ENCODE measurements at places on chromosomes 6 and 20.

DNA sequence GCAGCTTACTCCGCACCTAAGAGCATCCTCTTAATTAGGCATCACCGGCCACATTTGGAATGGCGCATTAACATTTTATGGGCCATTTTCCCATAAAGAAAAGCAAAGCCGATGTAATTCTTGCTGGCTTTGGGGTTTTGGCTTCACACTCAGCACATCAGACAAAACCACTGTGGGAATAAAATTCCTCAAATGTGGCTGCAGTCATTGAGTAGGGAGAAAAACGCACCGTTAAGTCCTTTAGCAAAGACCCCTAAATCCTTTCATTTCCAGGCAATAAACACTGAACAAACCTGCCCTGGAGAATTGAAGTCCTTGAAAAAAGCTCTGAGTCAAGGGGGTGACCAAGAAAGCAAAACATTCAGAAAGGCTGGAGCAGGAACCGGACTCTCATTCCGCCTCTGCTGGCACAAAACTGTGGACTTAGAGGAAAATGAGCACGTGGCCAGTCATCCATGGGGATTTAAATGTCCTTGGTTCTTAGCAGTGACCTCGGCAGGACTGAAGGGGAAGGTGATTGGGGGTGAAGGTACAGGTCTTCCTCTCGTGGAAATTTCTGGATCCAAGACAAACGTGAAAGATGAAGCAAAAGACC is 102.9 kb downstream of the CDH4 start:
- DNase-seq: no peak

DNA sequence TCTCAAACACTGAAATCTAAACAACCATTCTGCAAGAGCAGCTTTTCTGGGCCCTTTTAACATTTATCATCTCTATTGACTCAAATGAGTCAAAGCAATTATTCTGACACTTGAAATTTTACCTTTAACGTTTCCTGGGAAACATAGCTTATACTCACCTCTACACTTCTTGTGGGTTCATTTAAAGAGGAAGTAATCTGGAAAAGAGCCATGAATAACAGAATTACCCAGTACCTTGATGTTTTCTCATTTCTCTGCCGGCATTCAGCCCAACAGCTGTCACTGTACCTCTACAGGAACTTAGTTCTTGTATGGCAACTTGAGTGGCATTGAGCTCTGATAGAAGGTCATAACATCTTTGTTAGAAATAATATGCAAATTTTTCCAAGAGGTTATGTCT is 272.2 kb downstream of the KCNQ5 start:
- DNase-seq: no peak

- DNase-seq: no peak
Measured at GRCh38 chr6:54916858-54917257, 70.3 kb downstream of the FAM83B start.

GRCh38 chr6:21332660-21333059 is 260.9 kb upstream of the SOX4 start:
- DNase-seq: no peak

DNA sequence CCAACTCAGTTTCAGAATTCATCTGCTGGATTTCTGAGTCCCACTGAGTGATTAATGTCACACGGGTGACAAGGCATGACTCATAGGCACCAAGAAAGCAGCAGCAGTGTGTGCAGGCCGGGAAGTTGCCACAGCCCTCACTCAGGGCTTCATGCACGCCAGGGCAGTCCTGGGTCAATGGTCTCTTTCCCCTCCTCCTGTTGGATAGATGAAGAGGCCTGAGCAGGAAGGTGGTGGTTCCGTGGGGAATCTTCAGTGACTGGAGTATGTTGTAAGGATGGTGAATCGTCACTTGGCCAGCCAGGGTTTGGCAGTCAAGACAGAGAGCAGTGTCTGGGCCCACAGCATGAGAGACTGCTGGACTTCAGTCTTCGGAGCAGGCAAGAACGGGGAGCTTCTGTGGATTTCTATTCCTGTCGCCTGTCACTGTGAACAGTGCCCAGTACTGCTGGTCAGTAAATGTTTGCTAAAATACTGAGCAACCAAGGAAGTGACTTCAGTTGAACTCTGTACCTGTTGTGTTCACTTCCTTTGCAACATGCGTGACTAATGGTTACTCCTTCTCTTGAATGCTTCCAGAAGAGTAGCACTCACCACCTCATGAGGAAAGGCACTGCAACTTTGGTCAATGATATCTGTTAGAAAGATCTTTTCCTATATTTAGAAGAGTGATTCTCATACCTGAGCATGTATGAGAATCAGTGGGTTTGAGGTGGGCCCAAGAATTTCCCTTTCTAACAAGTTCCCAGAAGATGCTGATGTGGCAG is 62.0 kb upstream of the CD93 start:
- peak; percentile 14 for DNase-seq

GRCh38 chr20:45840700-45841198 is 7.2 kb downstream of the SNX21 start:
- DNase-seq: no peak

- peak; percentile 58 for DNase-seq
Measured at GRCh38 chr6:87155842-87156815, 764 bp downstream of the ZNF292 start.

DNA sequence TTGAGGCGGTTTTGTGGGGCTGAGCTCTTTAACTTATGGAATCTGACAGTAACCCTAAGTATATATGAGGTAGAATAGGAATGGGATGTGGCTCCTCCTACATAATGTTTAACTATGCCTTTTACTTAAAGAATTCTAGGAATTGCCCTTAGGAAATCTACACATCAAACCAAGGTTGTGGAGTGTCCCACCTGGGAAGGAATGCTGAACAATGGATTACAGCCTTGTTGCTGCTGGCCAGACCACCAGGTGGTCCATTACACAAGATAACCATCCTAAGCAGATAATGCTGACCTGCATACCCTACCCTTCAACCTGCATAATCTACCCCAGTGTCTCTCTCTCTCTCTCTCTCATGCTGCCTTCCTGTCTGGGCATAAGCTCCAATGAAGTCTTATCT is 35.0 kb upstream of the SLC22A16 start:
- no peak for DNase-seq

GRCh38 chr6:132750455-132751248 is 7.1 kb downstream of the VNN2 start:
- DNase-seq: no peak

DNA sequence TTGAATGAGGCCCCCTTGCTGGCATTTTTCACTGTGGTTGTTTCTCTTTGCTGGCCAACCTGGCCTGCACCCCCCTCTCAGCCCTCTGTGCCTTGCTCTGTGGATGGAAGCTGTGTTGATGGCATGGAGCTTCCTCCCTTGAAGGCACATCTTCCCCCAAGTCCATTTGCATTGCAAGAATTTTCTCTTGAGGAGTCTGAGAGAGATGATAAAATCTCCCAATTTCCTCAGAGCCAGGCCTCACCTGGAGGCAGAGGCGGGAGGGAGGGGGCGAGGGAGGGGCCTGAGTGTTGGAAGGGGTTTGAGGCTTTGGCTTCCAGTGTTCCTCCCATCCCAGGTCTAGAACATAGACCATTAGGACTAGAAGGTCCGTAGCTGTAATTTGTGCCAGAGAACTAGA is 175.1 kb downstream of the SCP2D1 start:
- DNase-seq: no peak

DNA sequence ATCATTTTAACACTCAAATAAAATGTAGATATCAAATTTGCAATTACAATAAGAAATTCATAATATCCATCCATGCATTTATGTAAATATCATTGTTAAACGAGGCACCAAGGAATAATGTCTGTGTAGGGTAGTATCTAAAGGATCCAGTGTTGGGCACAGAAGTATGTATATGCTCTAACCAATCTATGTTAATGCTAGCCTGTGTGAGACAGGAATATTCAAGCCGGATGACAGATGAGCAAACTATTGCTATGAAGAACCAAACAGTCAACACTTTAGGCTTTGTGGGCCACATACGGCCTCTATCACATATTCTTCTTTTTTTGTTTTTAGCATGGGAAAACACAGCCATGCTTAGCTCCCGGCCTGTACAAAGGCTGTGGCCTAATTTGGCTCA is 45.0 kb downstream of the HUS1B start:
- DNase-seq: no peak

GRCh38 chr6:155314773-155315515 is 660 bp upstream of the TFB1M start:
- DNase-seq: peak; percentile 45

GRCh38 chr6:88561034-88561953 is 395.1 kb upstream of the CNR1 start:
- DNase-seq: no peak

GRCh38 chr6:149864578-149865535 is 698 bp upstream of the LRP11 start:
- DNase-seq: no peak

DNA sequence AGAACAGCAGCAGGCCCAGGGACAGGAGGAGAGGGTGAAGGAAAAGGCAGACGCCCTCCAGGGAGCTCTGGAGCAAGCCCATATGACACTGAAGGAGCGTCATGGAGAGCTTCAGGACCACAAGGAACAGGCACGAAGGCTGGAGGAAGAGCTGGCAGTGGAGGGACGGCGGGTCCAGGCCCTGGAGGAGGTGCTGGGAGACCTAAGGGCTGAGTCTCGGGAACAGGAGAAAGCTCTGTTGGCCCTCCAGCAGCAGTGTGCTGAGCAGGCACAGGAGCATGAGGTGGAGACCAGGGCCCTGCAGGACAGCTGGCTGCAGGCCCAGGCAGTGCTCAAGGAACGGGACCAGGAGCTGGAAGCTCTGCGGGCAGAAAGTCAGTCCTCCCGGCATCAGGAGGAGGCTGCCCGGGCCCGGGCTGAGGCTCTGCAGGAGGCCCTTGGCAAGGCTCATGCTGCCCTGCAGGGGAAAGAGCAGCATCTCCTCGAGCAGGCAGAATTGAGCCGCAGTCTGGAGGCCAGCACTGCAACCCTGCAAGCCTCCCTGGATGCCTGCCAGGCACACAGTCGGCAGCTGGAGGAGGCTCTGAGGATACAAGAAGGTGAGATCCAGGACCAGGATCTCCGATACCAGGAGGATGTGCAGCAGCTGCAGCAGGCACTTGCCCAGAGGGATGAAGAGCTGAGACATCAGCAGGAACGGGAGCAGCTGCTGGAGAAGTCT is 25.5 kb downstream of the C20orf173 start:
- no peak for DNase-seq

GRCh38 chr6:43715056-43715788 is 27.6 kb upstream of the MRPS18A start:
- no peak for DNase-seq

- no peak for DNase-seq
Measured at GRCh38 chr6:12335717-12336116, 45.6 kb downstream of the EDN1 start.
